ENCODE measurements at places on chromosomes 5 and 9.
A peak's percentile ranks its signal among the peaks of the same experiment; 100 is the strongest.

- no peak for DNase-seq
Observed at GRCh38 chr9:107698779-107699178, 209.2 kb upstream of the KLF4 start.

GRCh38 chr9:133632806-133633680 is 3.1 kb upstream of the DBH start:
- DNase-seq: no peak

DNA sequence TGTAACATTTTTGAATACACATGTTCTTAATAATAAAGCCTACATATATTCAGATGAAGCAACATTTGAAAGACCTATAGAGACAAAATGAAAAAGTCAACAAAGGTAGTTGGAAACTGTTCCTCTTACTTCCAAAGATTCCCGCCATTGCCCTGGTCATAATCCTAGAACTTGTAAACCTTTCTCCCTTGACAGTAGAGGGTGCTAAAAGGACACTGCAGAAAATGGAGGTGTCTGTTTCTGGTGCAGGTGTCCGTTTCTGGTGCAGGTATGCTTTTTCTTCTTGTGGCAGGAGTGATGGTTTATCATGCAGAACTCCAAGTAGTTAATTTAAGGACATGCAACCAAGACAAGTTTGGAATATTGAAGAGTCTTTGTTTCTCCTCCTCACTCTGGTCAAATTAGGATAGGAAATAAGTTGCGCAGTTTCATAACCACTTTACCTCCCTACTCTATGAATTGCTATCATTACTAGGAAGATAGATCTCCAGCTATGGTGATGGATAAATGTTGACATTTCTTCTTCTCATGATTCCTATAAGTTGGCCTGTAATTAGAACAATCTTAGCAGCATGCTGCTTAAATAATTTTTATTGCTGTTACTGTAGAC is 56.0 kb upstream of the FAM174A start:
- peak; percentile 9 for DNase-seq

DNA sequence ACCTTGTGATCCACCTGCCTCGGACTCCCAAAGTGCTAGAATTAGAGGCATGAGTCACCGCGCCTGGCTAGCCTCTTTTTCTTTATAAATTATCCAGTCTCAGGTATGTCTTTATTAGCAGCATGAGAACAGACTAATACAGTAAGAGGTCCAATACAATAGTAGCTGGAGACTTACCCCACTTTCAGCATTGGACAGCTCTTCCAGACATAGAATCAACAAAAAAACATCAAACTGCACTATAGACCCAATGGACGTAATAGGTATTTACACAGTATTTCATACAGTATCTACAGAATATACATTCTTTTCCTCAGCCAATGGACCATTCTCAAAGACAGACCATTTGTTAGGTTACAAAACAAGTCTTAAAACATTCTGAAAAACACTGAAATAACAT is 6.1 kb upstream of the RCL1 start:
- no peak for DNase-seq

- DNase-seq: no peak
Observed at GRCh38 chr5:23072179-23072578, 219.0 kb upstream of the CDH12 start.

- DNase-seq: no peak
Observed at GRCh38 chr5:38023799-38024198, 184.0 kb upstream of the GDNF start.

GRCh38 chr5:1557114-1557873 is 33.5 kb upstream of the LPCAT1 start:
- DNase-seq: no peak

DNA sequence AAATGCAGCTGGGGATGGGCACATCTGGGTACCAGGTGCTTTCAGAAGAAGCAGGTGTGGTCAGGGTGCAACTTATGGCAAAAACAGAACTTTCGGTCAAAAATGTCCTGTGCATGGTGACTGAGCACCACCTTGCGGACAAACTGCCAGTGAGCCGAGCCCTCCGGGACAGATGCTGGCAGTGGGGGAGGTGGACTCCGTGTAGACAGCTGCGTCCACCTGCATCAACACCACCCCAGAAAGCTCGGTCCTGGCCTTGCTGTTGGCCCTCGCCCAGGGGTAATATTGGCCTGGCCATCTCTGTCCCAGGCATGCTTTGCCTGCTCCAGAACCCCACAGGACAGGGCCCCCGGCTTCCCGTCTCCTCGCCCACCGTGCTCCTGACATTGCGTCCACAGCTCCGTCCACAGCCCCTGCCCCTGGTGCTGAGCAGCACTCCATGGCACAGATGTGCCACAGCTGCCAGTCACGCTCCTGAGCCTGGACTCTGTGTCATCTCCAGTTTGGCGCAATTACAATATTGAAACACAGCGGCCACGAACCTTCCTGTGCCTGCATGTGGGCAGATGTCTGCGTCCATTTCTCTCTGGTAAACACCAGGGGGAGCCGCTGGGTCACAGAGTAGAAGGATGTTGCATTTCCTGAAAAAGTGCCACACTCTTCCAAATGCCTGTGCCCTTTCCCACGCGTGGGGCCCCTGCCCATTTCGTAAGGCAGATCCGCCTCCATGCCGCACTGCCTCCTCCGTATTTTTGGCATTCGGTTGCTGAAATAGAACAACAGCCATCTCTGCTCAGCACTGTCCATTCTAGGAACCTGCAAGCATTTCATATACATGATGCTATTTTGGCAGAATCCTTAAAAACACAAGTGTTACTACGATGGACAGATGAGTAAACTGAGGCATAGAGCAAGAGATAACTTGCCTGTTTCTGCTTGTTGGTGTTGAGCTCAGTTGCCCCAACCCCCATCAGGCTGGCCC is 33.4 kb upstream of the SLC6A19 start:
- DNase-seq: peak; percentile 68

Data from CD4-positive, alpha-beta T cell treated with Interleukin-6 at 100 ng/mL for 8 hours (primary cell).